Activated effector memory CD4-positive, alpha-beta T cell treated with anti-CD3 and anti-CD28 coated beads, Interleukin-2, amount 50 U/mL, for 16 hours (primary cell): ENCODE measurements at places on chromosomes 4 and X.

DNA sequence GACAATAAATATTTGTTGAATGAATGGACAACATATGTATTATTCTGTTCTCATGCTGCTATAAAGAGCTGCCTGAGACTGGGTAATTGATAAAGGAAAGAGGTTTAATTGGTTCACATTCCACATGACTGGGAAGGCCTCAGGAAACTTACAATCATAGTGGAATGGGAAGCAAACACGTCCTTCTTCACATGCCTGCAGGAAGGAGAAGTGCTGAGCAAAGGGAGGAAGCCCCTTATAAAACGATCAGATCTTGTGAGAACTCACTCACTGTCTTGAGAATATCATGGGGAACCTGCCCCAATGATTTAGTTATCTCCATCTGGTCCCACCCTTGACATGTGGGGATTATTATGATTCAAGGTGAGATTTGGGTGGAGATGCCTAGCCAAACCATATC, 233.9 kb upstream of the AADAT start:
- no peak for DNase-seq

GRCh38 chrX:40245488-40246071, 147.8 kb upstream of the BCOR start:
- no peak for DNase-seq

- no peak for DNase-seq
Observed at GRCh38 chr4:78684325-78685079, 91.6 kb upstream of the BMP2K start.

- DNase-seq, result peak; percentile 90
Observed at GRCh38 chr4:146521541-146522097, at the start of gene SLC10A7. TSS of gene SLC10A7 (minus strand) at chr4:146521940. CDS start at chr4:146521717, 223 bp downstream.

DNA sequence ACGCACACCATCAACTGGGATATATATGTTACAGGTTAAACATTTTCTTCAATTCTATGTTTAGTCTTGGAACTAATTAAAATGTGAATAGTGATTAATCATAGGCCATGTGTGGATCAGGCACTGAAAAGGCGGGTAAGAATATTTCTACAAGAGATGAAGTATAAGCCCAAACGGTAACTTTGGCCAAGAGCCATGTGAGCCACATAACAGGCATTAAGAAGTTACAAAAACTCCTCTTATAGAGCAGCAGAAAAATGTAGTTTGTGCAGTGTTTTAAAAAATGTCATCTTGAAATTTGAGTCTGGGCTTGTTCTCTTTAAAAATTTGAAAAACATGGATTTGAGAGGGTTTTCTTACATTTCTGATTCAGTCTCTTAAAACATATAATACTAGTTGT, 521.8 kb upstream of the DIPK2B start:
- DNase-seq, result no peak

DNA sequence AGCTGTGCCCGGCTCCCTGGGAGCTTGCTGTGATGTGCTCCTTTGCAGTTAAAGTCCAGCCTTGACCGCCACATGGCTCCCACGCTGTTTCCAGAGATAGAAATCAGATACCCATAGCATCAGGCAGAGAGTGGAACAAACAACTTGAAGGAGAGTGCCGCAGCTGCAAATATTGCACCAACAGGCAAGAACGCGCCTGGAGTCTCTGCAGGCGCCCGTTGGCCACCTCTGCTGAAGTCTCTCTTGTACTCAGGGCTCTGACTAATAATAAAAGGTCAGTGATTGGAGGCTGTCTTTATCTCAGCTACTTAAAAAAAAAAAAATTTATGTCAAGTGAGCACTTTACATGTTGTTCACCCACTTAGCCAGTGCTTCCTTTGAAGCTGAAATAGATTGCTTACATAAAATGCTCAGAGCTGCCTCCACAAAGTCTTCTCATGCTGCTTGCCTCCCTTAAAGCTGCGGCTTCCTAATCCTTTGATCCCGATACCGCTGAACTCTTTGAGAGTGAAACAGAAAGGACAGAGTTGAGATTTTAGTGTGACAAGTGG, 30.9 kb upstream of the TENM3 start:
- DNase-seq, result no peak

- no peak for DNase-seq
Observed at GRCh38 chr4:41757521-41758156, 9.1 kb upstream of the PHOX2B start.

DNA sequence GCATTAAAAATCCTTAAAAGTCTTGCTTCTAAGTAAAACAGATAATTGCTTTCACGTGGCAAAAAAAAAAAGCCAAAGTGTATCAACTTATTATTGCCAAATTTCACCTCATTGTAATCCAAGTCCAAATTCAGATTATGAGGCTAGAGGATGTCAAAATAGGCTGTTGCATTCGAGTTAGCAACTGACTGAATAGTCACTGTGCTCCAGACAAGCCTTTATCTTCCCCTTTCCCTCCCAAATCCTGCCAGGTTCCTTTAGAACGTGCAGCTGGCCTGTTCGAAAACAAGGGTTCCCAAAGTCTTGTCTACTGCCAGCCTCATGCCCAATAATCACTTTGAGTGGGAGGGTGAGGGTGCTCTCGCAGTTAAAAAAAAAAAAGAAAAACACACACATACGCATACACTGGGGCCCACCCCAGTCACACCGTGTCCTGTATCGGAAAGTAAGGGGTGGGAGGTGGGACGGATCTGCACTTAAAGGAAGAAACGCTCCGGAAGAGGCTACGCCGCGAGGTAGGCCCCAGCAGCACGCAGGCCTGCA, 603 bp downstream of the MAD2L1 start:
- no peak for DNase-seq

DNA sequence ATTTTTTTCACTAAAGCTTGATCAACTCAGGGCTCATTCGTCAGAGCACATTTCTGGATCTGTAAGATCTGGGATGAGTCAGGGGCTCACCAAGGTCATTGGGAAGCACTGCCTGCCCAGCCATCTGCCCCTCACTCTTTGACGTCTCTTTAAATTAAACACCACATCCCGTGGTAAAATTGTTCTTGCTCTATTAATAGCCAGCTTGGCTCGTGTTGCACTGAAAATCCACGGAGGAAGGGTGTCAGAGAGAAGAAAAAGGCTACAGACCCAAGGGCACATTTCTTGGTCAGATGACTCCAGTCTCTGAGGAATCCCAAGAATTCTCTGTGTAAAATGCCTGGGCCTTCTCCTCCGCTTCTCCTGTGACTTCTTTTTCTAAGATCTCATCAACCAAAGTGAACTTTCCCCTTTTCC, 45.7 kb upstream of the GATB start:
- DNase-seq, result no peak

DNA sequence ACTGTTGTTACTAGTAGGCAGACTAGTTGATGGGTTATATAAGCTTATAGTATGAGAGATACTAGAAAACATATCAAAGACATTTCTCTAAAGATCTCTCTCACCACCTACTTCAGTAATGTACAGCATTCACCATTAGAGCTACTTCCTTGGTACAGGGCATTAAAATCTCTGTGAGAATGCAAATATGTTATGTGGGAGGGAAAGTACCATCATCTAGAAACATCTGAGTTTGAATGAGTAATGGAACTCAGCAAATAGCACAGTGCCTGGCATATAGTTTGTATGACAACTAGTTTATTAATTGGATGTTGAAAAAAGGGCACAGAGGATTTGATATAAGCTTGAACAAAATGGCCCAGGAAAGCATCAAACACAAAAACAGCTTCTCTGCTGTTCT, 211.1 kb downstream of the GLUD2 start:
- no peak for DNase-seq

- DNase-seq, result no peak
Observed at GRCh38 chr4:14294611-14295010, 667.1 kb upstream of the BOD1L1 start.

DNA sequence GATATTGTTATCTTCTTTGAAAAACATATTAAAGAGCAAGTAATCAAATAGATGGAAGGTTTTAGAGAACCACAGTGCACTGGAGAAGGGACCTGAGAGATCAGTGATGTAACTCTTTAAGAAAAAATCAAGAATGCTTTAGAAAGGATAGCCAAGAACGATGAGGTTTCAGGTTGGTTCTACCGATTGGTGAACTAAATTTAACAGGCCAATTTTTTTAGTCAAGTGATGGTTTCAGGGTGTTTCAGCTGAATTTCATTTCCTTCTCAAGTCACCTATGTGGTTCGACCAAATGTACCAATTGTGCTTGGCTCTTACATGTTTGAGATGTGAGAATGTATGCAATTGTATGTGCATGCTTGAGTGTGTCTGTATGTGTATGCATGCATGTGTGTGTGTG, 26.5 kb downstream of the HS3ST1 start:
- no peak for DNase-seq
